ENCODE measurements at places on chromosomes 7 and 10. TPM values are rescaled to one million over a fixed set of nuclear protein-coding genes. Genes with fewer than 3 reads are reported as not detected.

DNA sequence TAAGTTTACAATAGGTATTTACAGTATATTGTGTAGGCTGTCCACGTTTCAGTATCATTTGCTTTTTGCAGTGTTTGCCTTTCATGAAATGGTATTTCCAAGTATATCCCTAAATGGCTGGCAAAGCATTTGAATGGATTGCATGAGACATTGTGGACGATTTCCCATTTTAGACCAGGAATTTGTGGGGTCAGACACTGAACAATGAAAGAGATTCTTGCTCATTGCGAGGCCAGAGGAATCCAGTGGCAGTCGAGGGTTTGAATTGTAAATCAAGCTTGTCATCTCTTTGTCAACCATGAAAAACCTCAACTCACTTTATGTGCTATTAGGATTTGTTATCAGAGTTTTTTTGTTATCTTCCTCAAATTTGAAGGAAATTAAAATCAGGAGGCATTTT lies 70.8 kb downstream of the CREB5 start:
- no peak for DNase-seq

GRCh38 chr7:128235471-128235870 lies 5.6 kb upstream of the LEP start:
- no peak for DNase-seq

DNA sequence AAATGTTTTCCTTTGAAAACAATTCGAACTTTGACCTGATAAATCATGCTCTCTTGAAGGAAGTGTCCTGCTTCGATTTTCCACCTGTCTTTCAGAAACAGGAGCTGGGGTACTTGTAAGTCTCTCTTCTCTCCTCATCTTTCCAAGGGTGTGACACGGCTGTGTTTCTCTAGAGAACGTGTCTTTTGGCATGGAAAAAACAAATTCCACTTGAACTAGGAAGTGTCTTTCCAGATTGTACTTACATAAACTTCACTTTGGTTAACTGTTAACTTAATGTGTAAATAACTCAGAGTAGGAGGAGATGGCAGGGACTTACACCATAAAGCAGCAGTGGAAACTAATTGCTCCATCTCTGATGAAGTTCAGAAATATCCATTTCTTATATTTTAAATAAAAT lies 4.2 kb upstream of the CALCR start:
- no peak for DNase-seq

DNA sequence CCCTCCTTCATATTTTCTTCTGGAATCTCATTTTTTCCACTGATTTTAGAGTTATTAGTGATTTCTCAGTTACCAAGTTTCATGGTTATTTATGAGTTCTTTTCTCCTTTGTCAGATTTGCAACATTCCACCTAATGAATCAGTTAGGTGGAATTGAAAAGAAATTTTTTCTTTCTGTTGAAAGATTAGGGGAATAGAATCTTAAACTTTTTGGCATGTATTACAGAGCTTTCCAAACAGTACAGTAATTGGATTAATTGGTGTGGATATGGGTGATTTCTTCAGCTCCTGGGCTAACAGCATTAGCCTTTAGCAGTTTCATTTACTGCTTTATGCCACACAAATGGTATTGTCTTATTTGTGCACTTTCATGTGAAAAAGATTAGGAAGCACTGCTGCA lies 17.0 kb downstream of the STAM start:
- no peak for DNase-seq

DNA sequence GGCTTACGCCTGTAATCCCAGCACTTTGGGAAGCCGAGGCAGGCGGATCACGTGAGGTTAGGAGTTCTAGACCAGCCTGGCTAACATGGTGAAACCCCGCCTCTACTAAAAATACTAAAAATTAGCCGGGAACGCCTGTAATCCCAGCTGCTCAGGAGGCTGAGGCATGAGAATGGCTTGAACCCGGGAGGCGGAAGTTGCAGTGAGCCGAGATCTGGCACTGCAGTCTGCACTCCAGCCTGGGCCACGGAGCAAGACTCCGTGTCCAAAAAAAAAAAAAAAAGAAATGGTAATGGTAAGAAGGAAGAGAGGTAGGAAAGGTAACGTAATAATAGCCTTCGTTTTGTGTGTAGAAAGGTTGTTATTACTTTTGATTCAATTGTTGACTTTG lies 1.2 kb downstream of the HSPA14 start:
- DNase-seq: no peak

DNA sequence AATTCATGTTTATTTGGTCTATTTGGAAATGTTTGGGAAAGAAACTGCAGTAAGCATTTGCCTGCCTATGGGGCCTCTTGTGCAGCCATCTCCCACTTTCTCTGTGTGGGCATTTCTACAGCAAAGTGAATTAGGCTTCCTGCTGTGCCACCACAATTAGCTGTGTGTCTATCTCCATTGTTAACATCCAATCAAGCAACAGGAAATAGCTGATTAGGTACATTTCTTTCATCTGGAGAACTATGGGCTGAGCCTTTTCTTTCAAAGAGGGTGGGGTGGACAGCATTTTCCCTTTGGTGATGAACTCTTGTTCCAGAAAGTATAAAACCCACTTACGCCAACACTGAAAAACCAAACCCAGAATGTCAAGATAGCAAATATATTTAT lies 640.0 kb downstream of the ACTR3B start:
- no peak for DNase-seq

DNA sequence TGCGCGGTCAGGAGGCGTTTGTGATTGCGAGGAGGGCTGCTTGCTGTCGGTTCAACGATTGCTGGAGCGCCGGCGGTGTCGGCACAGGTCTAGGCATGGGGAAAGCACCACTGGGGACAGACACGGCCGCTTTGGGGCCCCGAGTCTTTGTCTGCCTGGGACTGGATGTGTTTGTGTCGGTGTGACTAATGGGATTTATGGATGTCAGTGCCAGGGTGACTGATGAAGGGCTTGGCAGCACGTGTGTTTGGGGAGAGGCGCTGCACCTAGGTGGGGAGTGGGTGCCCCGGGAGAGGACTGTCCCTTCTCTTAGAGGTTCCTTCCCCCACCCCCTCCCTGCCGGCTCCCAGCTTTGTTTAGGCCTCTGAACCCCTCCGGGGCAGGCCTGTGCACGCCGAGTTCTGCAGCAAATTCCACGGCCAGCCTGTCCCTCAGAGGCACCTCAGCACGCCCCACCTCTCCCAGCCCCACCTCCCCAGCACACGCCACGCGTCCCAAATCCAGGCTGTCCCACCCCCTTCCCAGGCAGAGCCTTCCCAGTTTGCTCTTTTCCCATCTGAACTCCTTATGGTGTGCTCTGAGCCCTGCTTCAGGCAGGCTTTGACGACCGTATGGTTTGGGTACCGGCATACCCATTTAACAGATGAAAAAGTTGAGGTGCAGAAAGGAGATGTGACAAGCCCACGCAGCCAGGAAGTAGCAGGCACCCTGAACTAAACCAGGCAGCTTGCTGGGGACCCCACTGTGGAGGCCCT lies 6.4 kb upstream of the TNRC18 start:
- peak; percentile 87 for DNase-seq

TRPV5 gene
- not detected for total RNA-seq

BBS9 gene
- 19.6 TPM for total RNA-seq
